ENCODE measurements at places on chromosomes 3 and 15.

GRCh38 chr3:182957676-182958266 is 22.6 kb downstream of the DCUN1D1 start:
- no peak for DNase-seq

- DNase-seq: no peak
Measured at GRCh38 chr3:59970796-59971195, 921.0 kb upstream of the CFAP20DC start.

GRCh38 chr15:96699871-96700401 is 369.4 kb downstream of the NR2F2 start:
- no peak for DNase-seq

DNA sequence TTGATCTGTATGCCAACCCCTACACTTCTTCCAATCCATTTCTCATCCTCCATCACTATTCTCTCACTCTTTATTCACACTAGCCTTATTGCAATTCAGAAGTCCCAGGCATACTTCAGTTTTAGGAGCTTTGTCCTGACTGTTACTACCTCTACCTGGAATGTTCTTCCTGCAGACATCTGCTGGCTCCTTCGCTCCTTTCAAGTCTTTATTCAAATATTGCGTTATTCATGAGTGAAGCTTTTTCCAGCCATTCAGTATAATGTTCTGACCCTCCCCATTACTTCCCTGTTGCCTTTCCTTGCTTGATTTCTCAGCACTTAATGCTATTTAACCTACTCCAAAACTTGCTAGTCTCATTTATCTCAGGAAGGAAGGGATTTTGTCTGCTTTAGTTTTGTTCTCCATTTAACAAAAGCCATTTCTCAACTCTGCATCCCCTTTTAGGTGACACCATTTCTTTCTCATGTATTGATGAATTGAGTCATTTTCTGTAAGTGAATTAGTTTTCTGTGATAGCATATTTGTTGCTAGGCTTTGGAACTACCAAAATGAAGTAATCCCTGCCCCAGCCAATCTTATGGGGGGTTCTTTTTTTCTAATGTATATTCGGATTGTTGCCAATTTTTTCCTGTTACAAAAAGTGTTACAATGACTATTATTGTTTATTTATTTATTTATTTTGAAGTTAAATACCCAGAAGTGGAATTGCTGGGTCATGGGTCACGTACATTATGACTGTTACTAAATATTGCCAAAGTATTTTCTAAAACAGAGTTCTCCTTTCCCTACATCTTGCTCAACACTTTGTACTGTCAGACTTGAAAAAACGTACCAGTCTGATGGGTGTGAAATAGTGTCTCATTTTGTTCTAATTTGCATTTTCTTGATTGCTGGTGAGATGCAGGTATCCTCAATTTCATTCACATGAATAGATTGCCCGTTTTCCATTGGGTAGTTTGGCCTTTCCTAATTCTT is 9.4 kb downstream of the ATP11B start:
- DNase-seq: no peak

DNA sequence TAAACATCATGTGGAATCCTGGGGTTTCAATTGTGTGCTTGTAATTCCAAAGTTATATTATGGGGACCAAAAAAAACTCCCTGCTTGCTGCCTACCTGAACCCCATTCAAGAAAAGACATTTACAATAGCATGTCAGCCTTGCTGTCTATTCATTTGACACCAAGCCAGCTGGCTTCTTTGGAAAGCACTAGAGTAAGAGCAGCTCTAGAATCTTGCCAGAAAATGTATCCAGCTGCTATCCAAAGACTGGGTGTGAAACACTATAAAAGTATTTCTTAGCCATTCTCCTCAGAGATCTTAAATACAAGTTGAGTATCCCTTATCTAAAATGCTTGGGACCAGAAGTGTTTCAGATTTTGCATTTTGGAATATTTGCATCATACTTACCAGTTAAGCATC is 87.4 kb downstream of the RAD18 start:
- no peak for DNase-seq

DNA sequence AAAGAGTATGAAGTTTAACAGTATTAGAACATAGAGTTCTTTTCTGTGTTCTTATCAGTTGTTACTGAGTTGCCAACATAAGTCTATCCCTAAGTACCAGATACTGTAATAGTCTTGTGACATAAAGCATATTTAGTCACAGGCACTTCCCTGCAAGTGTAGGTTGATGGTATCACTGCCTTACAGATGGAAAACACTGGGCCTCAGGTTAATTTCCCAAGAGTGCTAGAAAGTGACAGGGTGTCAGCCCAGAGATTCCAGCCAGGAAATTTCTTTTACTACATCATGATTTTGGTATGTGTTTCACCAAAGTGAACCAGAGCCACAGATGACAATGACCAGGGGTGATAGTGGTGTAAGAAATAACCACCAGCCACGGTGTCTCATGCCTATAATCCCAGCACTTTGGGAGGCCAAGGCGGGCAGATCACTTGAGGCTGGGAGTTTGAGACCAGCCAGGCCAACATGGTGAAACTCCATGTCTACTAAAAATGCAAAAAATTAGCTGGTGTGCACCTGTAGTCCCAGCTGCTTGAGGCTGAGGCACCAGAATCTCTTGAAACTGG is 3.2 kb downstream of the EIF1B start:
- no peak for DNase-seq

- DNase-seq: no peak
Measured at GRCh38 chr15:71337197-71337845, 222.1 kb downstream of the THSD4 start.

GRCh38 chr3:112109322-112109721 is 23.1 kb downstream of the C3orf52 start:
- no peak for DNase-seq

- no peak for DNase-seq
Measured at GRCh38 chr15:50151476-50151875, 30.5 kb upstream of the SLC27A2 start.

DNA sequence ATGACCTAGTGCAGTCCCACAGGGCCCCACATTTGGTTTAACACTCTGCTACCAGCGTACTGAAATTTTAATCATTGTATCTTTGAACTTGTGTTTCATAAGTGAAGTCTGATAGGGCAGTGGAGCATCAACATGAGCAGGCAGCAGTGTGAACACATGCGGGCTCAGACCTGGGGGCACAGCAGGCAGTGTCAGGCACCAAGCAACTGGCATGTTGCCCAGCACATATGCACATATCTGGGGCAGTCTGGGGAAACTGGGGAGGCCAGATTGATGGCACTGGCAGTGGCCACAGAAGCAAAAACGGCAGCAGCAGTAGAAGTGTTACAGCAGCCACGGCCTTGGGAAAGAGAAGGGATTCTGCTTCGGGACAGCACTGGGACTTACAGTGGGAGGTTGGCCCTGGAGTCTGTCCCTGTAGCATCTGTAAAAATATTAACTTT is 353.9 kb upstream of the KCNMB2 start:
- no peak for DNase-seq
